ENCODE measurements at places on chromosomes 6 and 20. TPM values are rescaled to one million over a fixed set of nuclear protein-coding genes. Genes with fewer than 3 reads are reported as not detected.

Gene ABCF1
- 96.8 TPM for total RNA-seq

Gene FRK
- 0.05 TPM for total RNA-seq

DNA sequence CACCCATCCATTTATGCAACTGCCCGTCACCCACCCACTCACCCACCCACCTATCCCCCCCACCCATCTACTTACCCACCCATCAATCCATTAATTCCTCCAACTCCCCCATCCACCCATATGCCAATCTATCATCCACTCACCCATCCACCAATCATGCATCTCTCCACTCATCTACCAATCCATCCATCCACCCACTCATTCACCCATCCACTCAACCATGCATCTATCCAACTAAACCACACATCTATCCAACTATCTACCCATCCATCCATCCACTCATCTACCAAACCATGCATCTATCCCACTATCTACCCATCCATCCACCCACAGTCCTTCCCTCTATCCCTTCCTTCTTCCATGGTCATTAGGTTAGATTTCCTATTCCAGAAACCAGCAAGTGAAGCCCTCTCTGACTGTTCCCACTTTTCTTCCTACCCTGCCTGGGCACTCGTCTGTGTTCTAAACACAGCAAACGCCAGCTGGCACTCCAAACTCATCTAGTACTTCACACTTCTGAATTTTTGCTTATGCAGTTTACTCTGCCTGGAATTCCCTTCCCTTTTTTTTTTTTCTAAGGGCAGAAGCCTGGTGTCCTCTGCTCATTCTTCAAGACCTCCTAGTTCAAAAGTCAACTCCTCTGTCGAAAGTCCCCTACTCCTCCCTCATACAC, 43.1 kb downstream of the ARHGAP40 start:
- H3K4me1 ChIP-seq: peaks cover 7% of the 10 kb centered on the region
- no peak for DNase-seq
- no peaks in the 10 kb centered on the region for H3K27me3 ChIP-seq
- H3K4me3 ChIP-seq: no peak overlapping the region
- H3K36me3 ChIP-seq: no peaks in the 10 kb centered on the region

Gene EBF4
- 5.2 TPM for total RNA-seq

Gene PHF3
- total RNA-seq: 85.9 TPM

Gene GPLD1
- 1.7 TPM for total RNA-seq

DNA sequence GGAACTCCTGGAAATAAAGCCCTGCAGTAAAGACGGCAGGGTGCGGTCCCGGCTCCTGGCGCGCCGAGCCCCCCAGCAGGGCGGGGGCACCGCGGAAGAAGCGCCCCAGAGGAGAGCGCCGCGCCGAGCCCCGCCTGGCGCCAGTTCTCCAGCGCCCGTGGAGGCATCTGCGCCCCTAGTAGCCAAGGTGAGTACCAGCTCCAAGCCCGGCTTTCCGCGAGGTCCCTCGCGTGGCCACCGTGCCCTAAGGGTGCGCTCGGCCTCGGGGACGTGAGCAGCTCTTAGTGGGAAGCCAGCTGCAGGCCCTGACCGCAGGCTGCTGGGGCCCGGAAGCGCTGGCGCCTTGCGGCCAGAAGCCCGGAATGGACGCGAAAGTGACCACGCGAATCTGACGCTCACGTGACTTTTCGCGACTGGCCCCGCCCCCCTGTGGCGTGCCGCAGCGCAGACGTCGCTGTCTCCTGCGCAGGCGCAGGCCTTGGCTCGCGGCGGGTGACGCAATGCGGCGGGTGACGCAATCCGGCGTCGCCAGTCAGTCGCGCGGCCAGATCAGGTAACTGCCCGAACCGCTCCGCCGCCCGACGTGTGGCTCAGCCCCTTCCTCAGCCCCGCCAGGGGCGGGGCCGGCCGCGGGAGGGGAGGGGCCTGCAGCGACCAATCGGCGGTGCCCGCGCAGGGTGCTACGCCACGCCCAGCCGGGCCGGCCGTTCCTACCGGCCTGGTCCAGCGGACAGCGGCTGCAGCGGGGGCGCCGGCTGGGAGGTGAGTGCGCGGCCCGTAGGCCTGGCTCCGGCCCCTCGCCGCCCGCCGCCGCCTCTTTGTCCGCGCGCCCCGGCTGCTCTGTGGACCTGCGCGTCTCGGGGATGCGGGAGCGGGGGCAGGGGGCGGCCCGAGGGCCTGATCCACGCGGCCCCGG, at the start of gene GZF1:
TSS of gene GZF1 (plus strand) at position 707 of the 916 bp plus-strand sequence. CDS start 2,202 bp downstream, outside the sequence.
- H3K27me3 ChIP-seq: no peaks in the 10 kb centered on the region
- H3K36me3 ChIP-seq: no peaks in the 10 kb centered on the region
- peaks cover 34% of the 10 kb centered on the region for H3K4me1 ChIP-seq
- H3K4me3 ChIP-seq: peak within 1 kb of the TSS; percentile 90
- peak; percentile 97 for DNase-seq

Gene EDEM2
- 24.2 TPM for total RNA-seq

GRCh38 chr6:47481806-47482205, 4.2 kb downstream of the CD2AP start:
- no peaks in the 10 kb centered on the region for H3K27me3 ChIP-seq
- no peak for DNase-seq
- H3K36me3 ChIP-seq: no peaks in the 10 kb centered on the region
- H3K4me3 ChIP-seq: no peak overlapping the region
- peaks cover 11% of the 10 kb centered on the region for H3K4me1 ChIP-seq
- H3K27ac ChIP-seq: no peak overlapping the region

DNA sequence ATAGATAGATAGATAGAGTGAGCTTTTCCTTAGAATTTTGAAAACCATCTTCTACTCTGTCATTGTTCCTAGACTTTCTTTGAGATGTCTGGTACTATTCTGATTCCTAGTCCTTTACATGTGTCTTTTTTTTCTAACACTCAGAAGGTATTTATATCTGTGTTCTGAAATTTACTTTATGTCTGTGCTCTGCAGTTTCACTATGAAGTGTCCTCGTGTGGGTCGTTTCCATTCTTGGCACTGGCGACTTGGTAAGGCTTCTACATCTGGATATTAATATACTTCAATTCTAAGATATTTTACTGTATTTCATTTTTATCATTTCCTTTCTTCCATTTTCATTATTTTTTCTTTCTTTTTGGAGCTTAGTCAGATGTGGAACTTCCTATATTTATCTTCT, 87.0 kb downstream of the FHL5 start:
- no peaks in the 10 kb centered on the region for H3K36me3 ChIP-seq
- no peaks in the 10 kb centered on the region for H3K27me3 ChIP-seq
- no peak overlapping the region for H3K4me3 ChIP-seq
- H3K4me1 ChIP-seq: no peaks in the 10 kb centered on the region
- H3K27ac ChIP-seq: no peak overlapping the region
- no peak for DNase-seq

DNA sequence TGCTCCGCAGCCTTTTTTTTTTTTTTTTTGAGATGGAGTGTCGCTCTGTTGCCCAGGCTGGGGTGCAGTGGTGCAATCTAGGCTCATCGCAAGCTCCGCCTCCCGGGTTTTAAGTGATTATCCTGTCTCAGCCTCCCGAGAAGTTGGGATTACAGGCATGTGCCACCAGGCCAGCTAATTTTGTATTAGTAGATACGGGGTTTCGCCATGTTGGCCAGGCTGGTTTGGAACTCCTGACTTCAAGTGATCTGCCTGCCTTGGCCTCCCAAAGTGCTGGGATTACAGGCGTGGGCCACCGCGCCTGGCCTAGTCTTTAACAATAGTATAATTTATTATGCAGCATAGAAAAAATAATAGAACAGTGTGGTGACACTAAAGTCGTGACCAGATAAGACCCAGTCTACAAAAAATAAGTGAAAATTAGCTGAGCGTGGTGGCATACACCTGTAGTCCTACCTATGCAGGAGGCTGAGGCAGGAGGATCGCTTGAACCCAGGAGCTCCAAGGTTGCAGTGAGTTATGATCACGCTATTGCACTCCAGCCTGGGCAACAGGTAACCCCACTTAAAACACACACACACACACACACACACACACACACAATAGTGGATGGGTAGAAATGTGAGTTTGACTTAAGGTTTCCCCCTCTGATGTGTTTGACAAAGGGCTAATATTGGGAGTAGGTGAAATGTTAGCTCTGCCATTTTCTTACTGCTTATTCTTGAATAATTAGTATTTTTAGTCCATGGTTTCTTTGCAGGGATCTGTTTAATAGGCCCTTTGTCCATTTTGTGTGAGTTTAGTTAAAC, 6.5 kb downstream of the PIM1 start:
- H3K27ac ChIP-seq: peak overlapping the region; percentile 77
- peaks cover 35% of the 10 kb centered on the region for H3K36me3 ChIP-seq

- H3K4me1 ChIP-seq: no peaks in the 10 kb centered on the region
- H3K36me3 ChIP-seq: no peaks in the 10 kb centered on the region
- H3K4me3 ChIP-seq: no peak overlapping the region
- no peaks in the 10 kb centered on the region for H3K27me3 ChIP-seq
- H3K27ac ChIP-seq: no peak overlapping the region
Measured at GRCh38 chr6:12538881-12539357, 177.6 kb upstream of the PHACTR1 start.

DNA sequence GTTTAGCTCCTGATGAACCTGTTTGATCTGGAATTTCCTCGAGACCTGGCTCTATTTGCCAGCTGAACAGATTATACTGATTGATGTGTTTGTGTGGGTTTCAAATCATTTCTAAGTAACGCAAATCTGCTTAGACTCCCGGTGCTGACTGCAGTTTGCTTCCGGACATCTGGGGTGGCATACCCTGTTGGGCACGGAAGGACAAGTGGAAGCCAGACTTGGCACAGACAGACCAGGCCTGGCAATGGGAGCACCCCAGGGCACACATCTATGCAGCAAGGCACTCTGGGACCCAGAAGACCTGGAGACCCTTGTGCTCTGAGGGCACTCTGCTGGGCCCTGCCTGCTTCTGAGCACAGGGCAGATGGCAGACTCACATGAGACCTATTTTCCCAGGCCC, 433.7 kb upstream of the CHD6 start:
- no peak for DNase-seq
- H3K4me1 ChIP-seq: no peaks in the 10 kb centered on the region
- no peaks in the 10 kb centered on the region for H3K27me3 ChIP-seq
- H3K27ac ChIP-seq: no peak overlapping the region
- H3K4me3 ChIP-seq: no peak overlapping the region

GRCh38 chr6:103002282-103002681, 1608.8 kb downstream of the GRIK2 start:
- H3K27me3 ChIP-seq: no peaks in the 10 kb centered on the region
- H3K4me1 ChIP-seq: no peaks in the 10 kb centered on the region
- no peaks in the 10 kb centered on the region for H3K36me3 ChIP-seq
- H3K4me3 ChIP-seq: no peak overlapping the region
- no peak for DNase-seq

- H3K4me3 ChIP-seq: no peak overlapping the region
- H3K36me3 ChIP-seq: no peaks in the 10 kb centered on the region
- no peak overlapping the region for H3K27ac ChIP-seq
- H3K4me1 ChIP-seq: no peaks in the 10 kb centered on the region
- no peak for DNase-seq
Measured at GRCh38 chr6:80504882-80505281, 398.4 kb downstream of the BCKDHB start.

Measured in naive thymus-derived CD4-positive, alpha-beta T cell (primary cell).